Nucleus accumbens (tissue), 56 donors: ENCODE measurements at places on chromosomes 11 and 22.

DNA sequence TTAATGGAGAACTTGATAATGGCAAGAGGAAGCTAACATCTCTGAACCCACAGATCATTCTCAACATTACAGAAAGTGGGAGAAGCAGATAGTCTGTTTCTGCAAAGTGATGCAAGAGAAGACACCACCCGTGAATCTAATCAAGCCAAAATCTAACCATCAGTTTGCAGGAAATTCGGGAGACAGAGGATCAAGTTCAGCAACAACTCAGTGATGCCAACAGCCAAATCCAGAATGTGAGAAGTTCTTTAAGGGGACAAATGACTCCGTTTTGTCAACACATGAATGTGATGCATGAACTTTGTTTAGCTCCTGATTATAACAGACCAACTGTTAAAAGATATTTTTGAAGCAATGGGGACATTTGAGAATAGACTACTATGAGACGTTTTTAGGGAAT, 95.2 kb upstream of the LDLRAD3 start:
- no peak for DNase-seq

DNA sequence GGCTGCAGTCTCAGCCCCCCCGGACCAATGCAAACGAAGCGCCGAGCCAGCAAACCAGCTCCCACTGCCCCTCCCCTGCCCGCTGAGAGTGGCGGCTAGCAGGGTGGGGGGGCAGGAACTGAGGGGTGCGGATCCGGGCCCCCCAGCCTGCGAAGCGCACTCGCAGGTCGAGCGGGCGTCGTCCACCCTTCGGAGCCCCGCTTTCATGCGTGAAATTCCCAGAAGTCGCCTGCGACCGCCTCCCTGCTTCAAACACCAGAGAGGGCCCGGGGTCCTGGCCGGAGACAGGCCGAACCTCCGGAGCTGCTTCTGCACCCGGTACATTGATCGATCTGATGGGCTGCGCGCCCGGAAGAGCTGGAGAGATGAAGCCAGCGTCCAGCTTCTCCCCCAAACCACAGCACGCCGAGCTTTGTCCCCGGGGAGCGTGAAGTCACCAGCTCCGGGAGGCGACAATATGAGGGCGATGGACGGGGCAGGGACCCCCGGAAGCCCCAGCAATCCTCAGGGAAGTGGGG, 646 bp upstream of the PATZ1 start:
- DNase-seq: peak; percentile 59

- no peak for DNase-seq
Observed at GRCh38 chr22:20764729-20765128, 9.2 kb upstream of the SERPIND1 start.

DNA sequence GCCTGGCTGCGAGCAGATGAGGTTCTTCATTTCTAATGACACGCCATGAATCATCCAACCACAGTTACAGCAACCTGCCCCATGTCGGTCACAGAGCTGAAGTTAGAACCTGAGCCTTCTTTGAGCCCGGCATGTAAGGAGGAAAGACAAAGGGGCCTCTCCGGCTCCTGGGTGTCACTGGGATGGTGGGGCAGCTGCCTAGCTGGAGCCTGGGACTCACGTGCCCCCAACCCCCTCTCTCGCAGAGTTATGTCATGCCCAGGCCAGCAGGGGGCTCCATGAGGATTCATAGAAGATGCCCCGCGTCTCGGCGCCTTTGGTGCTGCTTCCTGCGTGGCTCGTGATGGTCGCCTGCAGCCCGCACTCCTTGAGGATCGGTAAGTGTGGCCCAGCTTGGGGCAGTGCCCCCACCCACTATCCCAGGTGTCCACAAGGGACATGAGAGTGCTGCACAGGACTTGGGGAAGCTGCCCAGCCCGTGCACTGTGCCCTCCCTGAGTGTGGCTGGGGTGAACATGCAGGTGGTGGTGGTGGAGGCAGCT, 148.5 kb downstream of the GRIK4 start:
- DNase-seq: no peak

GRCh38 chr22:21759646-21760376, 24.2 kb upstream of the YPEL1 start:
- DNase-seq: no peak

DNA sequence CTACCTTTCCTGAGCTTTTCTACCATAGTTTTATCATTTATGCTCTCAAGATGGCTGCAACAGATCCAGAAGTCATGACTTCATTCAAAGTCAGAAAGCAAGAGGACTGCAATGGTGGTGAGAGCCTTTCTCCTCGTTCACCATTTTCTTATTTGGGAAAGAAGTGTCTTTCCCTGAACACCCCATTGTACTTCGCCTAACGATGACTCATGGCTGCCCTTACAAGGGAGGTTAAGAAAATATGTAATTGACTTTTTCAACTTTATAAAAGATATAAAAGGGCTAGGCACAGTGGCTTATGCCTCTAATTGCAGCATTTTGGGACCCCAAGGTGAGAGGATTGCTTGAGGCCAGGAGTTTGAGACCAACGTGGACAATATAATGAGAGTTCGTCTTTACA, 541.7 kb downstream of the METTL15 start:
- no peak for DNase-seq

DNA sequence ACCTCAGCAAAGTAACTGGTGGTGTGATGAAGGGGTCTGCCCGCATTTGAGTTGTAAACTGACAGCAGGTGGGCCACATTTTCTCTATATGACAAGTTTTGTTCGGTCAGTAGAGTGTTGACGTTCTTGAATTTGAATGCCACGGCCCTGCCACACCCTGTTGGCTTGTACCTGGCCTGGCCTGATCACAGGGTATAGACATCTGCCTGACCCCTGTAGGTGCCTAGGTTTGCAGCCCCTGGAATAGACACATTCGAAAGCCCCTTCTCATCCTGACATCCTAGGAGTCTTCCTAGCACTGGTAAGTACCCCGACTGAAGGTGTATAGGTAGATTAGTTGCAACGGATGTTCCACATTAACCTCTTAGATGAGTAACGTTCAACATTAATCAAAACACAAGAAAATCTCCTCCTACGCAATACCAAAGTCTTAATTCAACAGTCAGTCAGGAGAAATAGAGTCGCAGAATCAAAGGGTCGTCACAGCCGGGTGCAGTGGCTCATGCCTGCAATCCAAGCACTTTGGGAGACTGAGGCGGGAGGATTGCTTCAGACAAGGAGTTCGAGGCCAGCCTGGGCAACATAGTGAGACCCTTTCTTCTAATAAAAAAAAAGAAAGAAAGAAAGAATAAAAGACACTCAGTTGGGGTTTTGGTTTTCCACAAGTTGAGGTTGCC, 43.6 kb upstream of the CD5 start:
- no peak for DNase-seq

GRCh38 chr22:42462016-42462415, 29.8 kb upstream of the NFAM1 start:
- DNase-seq: no peak

GRCh38 chr11:22671751-22672150, 5.3 kb downstream of the GAS2 start:
- DNase-seq: no peak

DNA sequence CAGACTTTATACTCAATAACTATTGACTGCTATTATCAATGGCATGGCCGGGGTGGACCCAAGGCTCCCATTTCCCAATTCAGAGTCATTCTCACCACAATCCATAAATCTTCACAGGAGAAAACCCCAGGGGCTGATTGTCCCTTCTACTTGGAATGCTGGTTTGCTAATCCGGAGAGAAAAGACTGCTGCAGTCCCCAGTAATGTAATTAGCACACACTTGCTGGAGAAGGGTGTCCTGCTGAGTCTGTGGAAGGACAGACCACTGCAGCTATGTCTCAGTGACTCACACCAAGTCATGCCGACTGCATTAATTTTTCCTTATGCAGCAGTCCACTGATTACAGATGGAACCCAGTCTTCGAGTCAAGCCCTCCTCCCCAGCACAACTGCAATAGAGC, 5.9 kb upstream of the ETS1 start:
- no peak for DNase-seq

DNA sequence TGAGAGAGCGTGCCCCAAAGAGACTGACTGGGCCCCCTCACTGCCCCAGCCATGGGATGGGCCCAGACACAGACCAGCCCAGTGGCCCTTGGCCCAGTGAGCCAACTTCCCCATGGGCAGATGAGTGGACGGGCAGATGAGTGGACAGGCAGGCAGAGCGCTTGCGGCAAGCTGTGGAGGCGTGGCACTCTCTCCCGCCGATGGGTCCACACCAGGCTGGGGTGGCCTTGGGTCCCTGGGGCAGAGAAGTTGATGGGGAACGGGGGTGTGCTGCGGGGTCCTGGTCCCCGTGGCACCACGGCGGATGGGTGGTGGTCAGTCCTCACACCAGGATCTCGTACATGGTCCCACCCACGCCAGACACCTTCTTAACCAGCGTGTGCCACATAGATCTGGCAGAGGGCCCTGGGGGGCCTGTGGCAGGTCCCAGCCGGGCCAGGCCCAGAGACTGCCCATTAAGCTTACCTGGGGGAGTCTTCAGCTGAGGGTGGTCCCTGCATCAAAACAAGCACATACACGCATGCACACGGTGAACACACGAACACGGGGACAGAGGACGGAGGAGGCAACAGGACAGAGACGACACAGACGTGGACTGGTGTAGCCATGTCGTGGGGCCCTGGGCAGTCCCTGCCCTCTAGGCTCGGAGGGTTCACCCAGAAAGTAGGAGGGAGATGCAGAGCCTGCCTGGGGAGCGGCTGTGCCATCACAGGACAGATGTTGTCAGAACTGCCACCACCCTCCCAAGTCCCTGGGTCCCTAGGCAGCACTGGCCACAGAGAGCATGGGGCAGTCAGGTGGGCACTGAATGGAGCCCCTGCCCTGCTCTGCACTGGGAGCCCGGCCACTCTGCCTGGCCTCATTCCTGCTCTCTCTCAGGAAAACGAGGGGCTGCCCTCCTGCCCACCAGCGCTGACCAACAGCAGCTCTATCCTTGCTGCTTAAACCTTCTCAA, 182.2 kb downstream of the IGLL1 start:
- no peak for DNase-seq

DNA sequence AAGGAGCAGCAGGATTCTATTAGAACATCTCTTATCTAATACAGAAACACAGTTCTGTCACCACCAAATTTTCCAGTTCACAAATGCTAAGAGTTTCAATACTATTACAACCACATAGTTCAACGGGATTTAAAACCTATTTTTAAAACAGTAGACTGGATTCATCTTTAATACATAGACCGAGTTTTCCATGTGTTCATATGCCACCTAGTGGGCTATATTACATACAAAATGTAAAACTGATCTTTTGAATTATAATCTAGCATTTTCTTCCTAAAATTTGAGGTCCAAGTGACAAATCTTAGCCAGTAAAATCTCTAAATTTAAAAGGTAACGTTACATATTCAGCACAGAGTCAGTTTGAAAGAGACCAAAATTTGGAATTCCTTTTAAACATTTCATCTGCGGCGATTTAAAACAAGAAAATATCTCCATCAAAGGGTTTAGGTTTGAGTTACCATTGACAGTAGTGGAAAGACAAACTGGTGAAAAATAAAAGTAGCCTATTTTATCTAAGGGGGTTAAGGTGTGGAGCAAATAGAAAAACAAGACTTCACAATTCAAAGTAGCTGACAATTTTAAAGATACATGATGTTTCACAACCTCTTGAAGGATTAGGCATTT, 269.3 kb upstream of the MPPED2 start:
- DNase-seq: no peak

- DNase-seq: no peak
Observed at GRCh38 chr11:8641332-8641731, 41.1 kb downstream of the TRIM66 start.

DNA sequence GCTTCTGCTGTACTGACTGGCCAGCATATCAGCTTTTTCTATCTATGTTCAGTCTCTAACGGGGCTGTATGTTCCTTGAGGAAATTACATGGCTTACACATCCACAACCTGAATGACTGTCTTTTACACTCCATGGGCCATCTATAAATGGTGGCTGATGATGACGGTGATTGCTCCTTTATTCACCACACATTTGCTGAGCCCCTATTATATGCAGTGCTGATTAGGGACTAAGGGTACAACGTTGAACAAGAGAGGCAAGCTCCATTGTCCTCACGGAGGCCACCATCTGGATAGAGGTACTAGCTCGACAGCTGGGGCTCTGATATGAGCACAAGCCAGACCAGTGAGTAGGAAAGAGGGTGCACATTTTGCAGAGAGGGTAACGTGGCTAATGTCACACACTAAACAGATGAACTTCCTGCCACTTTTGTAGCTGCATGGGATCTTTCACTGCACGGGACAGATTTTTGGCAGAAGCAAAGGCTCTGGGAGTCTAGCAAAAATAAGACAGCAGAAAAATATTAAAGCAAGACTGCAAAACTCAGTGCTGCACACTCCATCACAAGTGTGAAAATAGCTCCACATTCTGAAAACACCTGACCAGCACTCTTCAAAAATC, 30.6 kb downstream of the DRD2 start:
- DNase-seq: no peak

GRCh38 chr11:47468598-47469214, 19.8 kb upstream of the RAPSN start:
- DNase-seq: no peak

DNA sequence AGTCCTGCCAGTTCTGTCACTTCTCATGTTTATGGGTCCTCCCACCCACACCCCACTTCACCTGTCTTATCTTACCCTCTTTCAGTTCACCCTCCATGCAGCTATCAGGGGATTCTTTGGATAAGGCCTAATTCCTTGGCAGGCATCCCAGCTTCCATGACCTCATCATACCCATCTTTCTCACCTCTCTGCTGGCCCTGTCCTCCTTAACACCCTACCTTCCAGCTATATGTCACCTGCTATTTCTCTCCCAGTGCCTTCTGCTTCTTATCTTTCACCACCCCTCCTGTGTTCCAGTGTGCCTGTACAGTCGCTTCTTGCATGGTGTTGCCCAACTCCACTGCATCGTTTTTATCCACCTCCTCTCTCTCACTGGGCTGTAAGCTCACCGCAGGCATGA, 28.3 kb downstream of the SNU13 start:
- no peak for DNase-seq

DNA sequence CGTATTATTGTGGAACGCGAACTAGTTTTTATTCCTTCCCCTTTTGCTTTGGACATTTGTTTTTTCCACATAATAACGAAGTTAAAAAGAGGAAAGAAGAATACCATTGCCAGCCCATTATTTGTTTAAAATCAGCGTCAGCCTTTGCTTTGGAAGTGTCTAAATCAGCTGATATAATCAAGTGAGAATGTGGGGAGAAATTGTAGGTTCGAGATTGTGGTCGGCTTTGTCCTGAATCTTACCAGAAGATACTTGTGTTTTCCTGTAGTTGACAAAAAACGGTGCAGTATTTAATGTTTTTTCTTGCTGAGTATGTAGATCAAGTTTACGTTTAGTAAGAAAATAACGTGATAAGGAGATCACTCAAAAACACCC, 935 bp downstream of the ZNF143 start:
- DNase-seq: no peak
